ENCODE measurements at places on chromosomes 12 and 14.

GRCh38 chr14:38405851-38406635, 150.2 kb upstream of the CLEC14A start:
- no peak for DNase-seq

GRCh38 chr12:72631926-72632685, 359.9 kb downstream of the TRHDE start:
- DNase-seq = no peak

- DNase-seq = no peak
Observed at GRCh38 chr14:31208546-31209424, 1.2 kb upstream of the HECTD1 start.

DNA sequence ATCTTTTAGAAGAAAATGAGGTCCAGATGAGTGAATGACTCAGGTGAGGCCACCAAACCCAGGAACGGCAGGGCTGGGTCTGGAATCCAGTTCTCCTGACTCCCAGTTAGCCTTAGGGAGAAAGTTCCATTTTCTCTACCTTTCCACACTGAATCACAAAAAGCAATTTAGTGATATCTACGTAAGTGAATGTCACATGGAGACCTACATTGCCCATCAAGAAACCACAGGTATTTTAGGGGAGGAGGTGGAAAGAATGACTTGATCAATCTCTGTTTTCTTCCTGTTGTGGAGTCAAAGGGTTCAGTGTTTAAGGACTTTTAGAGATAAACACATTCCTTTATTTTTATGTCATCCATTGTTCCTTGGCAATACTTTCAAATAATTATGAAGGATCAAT, 106.9 kb upstream of the PTPRB start:
- no peak for DNase-seq

DNA sequence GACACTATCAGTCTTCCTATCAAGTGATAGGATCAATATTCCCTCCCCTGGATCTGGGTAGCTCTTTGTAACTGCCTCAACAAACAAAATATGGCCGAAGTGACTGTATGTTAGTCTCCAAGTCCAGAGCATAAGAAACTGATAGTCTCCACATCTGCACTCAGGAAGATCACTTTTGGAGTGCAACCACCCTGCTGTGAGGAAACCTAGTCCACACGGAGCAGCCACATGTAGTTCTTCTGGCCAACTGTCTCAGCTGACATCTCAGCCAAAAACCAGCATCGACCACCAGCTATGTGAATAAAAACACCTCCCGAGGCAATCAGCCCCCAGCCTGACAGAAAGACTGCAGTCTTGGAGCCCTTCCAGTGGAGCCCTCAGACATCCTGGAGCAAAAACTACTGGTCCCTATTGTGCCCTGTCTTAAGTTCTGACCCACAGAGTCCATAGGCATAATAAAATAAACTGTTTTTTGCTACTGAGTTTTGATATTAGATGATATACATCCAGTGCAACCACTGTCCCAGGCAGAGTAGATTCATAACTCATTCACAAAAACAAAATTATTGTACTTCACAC, 143.8 kb downstream of the MED13L start:
- no peak for DNase-seq

- no peak for DNase-seq
Observed at GRCh38 chr14:35435177-35435576, 30.6 kb upstream of the NFKBIA start.

DNA sequence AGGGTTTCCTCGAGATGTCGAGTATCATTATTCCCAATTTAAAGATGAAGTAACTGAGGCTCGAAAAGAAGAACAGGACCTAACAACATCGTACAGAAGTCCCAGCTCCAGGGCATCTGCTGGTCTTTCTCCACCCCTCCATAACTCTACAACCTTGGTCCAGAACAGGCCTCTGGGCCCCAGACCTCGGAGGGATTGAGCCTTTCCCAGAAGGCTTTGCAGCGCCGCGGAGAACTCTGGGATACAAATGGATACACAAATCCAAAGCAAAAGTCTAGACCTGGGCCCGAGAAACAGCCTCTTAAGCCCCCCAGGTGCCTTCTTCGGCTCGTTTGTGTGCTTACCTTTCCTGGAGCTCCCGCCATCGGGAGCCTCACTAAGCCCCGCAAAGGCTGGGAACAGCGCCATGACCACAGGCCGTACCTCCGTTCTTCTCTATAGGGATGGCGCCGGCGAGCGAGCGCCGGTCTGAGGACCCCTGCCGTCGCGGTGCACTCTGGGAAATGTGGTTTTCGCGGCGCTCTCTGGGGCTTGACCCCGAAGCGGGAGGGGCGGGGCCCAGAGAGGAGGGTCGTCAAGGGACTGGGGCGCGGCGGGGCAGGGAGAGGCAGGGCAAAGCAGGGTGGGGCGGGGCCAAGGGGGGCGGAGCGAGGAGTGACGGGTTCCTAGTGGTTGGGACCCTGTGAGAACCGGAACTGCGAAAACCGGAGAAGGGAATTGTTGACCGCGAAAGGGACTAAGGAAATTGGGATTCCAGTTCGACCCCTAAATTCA, at the start of gene NRDE2:
TSS of gene NRDE2 (minus strand) at position 445 of the 774 bp plus-strand sequence. CDS start at position 408, 37 bp downstream.
- peak; percentile 95 for DNase-seq

DNA sequence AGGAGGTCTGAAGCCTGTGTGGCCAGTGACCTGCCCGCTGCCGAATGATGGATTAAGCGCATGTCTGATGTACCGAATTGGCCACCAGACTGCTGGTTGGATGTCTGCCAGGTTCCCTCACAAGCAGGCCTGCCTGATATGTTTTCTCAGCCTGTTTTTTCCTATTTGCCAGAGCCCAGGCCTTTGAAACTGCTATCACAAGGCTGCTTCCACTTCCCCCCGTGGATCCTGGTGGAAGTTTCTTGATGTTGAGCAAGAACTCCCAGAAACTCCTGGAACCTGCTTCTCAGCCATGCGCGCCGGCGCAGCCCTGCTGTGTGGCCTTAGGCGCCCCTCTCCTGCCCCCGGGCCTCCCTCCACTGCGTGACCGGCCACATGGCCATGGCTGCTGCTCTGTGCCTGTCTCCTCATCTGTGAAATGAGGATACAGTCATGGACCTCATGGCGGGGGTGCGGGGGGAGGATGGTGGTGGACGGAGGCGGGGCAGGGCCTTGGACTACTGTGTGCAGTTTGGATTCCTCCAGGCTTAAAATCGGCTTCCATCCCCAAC, 56.6 kb downstream of the CALM1 start:
- no peak for DNase-seq

GRCh38 chr12:91127751-91128150, 16.5 kb upstream of the LUM start:
- DNase-seq = no peak

GRCh38 chr12:115044073-115044472, 360.1 kb upstream of the TBX3 start:
- no peak for DNase-seq

GRCh38 chr14:58978343-58978742, 210.1 kb upstream of the DAAM1 start:
- DNase-seq = no peak

DNA sequence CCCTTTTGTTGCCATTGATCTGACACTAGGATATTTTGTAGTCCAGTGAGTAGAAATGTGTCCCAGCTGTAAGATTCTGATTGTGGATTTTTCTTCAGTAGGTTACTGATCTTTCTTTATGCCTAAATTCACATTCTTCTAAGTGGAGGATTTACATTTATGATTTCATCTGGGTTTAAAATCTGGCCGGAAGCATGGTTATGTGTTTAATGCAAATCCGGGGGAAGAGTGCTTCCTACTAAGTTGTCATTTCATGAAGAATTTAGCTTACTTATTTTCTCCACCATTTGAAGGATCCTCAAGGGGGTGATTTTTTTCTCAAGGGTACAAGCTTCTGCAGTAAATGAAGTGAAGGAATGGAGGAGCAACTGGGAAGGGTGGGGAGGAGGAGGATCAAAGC, 96.7 kb downstream of the TMTC2 start:
- DNase-seq = no peak

DNA sequence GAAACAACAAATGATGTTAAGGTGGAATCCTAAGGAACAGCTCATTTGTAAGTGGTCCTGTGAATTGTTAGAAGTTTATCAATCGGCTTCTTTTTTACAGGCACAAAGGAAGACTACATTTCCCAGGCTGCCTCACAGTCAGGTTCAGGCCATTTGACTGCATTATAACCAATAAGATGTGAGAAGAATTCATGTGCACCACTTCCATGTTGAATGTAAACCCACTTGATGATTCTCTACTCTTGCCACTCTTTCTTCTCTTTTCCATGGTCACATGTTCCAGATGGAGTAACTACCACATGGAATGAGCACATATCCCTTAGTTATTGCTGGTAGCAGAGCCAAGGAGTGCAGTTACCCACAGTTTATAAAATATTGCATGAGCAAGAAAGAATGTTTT, 67.1 kb upstream of the GZMB start:
- no peak for DNase-seq

GRCh38 chr12:52846356-52846970, 2.3 kb downstream of the KRT78 start:
- DNase-seq = no peak

GRCh38 chr12:62106547-62107185, 153.5 kb upstream of the USP15 start:
- no peak for DNase-seq

- no peak for DNase-seq
Observed at GRCh38 chr14:68814238-68814538, 21.3 kb upstream of the ZFP36L1 start.

- DNase-seq = no peak
Observed at GRCh38 chr12:49818241-49818895, 9.8 kb downstream of the NCKAP5L start.

- no peak for DNase-seq
Observed at GRCh38 chr12:47789712-47790489, 16.9 kb downstream of the SLC48A1 start.

- DNase-seq = no peak
Observed at GRCh38 chr14:69848903-69849391, 30.3 kb upstream of the SMOC1 start.

DNA sequence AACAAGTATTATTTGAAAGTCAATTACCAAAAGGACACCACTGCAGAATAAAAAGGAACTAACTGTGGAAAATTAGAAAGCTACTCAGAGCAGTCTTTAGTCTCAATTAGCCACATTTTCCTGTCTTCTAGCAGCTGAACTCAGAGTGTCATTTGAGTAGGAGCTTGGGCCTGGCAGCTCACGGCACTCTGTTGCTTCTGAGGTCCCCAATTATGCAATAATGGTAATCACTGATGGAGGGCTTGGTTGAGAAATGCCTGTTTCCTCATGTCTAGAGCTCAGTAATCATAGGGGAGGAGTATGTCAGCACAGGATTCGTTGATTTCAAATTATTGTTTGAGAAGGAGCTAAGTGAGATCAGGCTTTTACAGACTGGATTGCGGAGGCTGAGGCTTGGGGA, 108.6 kb downstream of the VRK1 start:
- DNase-seq = no peak

- DNase-seq = no peak
Observed at GRCh38 chr14:54738009-54738408, 164.6 kb downstream of the GCH1 start.

- no peak for DNase-seq
Observed at GRCh38 chr12:51793201-51793600, 55.3 kb downstream of the FIGNL2 start.

DNA sequence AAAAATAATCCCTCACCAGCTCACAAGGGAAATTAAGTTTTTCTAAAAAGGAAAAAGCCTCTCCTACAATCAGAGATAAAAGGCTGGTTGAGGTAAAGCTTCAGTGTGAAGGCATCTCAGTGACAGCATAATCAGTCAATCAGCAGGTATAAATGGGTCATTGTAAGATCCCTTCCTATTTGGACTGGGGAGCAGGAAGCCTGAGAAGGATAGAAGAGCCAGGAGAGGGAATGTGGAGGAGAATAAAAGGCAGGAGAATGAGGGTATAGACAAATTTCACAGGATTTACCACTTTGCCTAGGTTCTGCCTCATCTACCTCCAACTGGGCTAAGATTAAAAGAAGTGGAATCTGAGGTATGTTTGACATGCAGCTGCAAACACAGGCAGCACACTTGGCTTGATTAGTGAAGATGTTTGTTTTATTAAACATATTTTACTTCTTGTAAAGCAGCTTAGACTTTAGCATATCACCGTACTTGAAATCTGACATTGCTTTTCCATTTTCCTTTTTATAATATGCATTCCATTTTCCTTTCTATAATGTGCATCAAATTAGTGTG, 479.1 kb upstream of the USP15 start:
- no peak for DNase-seq

- peak; percentile 75 for DNase-seq
Observed at GRCh38 chr14:73491256-73492042, 716 bp downstream of the RIOX1 start.

GRCh38 chr12:100908501-100908900, 113.9 kb downstream of the ANO4 start:
- no peak for DNase-seq

- no peak for DNase-seq
Observed at GRCh38 chr14:77882098-77882497, 82.2 kb downstream of the ADCK1 start.

DNA sequence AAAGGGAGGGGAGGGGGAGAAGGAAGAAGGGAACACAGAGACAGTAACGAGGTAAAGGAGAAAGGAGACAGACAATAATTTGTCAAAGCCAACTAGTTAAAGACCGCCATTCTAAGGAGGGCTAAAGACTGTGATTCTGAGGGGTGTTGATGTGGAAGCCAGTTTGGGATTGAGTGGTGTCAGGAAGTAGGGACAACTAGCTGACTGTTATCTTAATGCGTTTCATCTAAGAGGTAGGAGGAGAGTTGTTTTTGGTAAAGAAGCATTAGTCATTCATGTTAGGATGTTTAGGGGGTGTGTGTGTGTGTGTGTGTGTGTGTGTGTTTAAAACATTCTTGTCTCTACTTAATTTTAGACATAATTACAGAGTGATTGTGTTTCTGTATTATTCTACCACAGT, 95.0 kb downstream of the INSM2 start:
- DNase-seq = no peak

GRCh38 chr12:128178966-128179365, 88.0 kb upstream of the TMEM132C start:
- no peak for DNase-seq

DNA sequence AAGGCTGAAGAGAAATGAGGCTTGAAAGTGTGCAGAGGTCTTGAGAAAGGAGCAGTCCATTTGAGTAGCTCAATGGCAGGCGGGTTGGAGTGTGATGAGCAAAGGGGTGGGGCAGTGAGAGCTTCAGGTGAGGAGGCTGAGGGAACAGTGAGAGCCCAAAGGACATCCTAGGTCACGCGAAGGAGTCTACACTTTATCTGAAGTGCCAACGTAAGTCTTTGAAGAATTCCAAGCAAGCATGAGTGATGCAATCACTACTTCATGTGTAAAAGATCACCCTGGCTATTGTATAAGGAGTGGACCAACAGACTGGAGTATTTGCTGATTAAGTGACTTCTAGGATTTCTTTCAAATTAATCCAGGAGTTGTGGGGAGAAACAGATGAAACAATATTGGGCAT, 159.9 kb upstream of the HIF1A start:
- no peak for DNase-seq

- no peak for DNase-seq
Observed at GRCh38 chr14:80787876-80788275, 153.7 kb downstream of the CEP128 start.

GRCh38 chr12:89707703-89708564, 704 bp downstream of the ATP2B1 start:
- peak; percentile 27 for DNase-seq

GRCh38 chr14:101623685-101624444, 62.6 kb downstream of the DIO3 start:
- DNase-seq = no peak

Measured in CD4-positive, alpha-beta T cell treated with Interleukin-4 for 4 hours (primary cell).